Memory B cell (primary cell): ENCODE measurements at places on chromosomes 3 and 15.

- no peak for DNase-seq
These were observed 67.0 kb downstream of the NOX5 start for GRCh38 chr15:69081310-69082004.

GRCh38 chr3:99638167-99638948 lies at the start of gene COL8A1:
COL8A1 (plus strand) TSS chr3:99638594; CDS start chr3:99790683, 152,089 bp downstream.
- DNase-seq: no peak

DNA sequence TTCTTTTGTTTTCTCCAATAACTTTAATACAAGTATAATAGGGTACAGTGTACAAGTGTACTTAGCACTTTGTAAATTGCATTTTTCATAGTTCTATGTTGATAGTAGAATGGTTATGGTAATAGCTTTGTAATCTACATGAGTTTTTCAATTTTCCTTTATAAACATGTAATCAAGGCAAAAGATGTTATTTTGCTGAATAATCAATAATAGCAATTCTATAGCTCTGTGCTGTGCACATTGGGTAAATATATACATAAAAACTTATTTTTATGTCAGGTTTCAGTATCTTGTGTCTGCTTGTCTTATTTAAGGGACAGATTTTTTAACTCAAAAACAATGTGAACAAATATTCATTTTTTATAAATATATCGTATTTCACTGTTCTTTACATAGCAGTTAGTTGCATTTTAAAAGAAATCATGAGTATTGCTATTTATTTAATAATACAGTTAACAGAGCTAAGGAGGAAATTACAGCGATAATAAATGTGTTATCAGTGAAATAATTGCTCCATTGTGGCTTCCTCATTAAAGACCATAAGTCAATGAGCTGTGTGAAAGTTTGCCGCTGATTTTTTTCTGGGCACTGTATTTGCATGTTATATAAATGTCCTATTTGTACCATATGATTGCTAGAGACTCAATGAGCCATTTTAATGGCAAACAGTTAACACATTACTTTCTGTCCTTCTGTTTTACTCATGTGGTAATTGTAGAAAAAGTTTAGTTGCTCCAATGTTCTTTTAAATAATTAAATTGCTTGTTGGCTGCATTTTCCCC lies 214.6 kb upstream of the STAC start:
- DNase-seq: no peak

DNA sequence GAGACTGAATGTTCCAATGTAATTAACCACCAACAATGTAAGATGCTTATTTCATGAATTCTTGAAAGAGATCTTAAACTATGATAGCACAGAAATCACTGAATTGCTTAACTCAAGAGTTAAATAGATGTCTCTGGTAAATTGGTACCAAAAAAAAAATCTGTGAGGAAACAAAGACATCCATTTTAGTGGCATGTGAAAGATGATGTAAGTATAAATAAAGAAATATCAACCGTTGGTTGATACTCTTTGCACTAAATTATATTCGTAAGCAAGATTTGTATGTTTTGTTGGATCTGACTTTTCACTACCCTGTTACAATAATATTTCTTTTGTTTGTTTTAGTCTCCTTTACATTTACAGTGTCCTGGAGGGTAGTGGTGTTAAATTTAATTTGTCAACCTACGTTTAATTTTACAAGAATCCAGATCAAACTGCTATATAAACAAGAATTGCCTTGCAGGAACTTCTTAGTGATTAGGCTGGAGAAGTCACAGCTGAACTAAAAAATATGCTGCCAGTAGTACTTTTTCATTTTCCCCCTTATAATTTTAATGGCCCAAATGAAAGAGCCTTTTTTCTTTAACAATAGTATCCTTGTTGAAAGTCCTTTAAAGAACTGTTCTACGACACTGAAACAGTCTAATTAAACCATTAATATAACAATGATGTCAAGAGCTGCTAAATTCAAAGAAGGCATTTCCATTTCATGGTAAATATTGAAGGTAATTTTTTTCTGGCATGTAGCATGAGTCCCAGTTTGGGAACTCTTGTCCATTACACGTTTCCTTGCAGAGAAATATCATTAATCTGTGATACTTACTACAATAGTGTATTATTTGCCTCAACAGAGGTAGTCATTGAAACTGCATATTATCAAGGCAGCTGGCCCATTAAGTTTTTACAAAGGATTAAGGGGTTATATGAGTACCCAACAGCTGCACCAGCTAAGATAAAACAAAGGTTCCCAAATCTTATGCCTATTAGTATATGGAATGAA lies 109.6 kb upstream of the PHLDB2 start:
- no peak for DNase-seq

DNA sequence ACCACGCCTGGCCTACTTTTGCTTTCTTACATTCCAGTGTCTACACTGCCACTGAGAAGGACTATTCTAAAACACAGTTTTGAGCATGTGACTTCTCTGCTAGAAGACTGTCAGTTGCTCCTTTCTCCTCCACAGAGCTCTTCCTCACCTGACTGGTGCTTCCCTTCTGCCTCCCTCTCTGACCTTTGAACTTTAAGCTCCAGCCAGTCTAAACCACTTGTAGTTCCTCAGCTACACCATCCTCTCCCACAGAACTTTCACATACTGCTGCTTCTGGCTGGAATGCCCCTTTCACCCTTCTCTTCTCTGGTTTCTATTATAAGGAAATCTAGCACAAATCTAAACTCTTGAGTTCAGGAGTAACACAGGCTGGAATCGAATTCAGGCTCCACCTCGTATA lies 9.1 kb downstream of the NCEH1 start:
- no peak for DNase-seq

DNA sequence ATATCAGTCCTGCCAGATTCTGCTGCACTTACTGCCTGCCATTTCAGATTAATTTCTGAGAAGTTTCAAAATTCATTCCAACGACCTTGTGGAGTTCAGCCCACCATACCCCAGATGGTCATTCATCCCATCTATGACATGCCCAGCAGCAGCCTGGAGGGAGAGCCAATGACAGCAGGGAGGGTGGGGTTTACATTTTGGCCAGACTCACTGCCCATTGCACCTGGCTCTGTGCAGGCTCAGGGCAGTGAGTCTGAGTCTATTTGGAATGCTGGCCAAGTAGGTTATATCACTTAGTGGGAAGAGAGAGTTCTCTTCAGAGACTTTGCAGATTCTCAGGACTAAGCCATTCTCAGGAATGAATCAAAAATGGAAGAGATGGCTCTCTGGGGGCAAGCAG lies 21.5 kb downstream of the SRPRB start:
- DNase-seq: no peak

DNA sequence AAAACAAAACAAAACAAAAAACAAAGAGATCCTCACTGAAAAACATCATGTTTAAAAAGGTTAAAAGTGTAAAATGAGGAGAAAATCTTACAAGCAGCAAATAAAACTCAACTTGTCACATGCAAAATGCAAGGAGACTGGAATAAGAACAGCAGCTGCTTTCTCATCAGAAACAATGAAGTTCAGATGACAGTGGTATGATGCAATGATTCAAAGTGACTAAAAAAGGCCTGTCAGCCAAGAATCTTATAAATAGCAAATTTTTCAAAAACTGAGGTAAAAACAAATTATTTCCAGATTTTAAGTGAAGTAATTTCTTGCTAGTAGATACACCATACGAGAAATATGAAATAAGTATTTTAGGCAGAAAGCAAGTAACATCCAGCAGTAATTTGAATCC lies 68.6 kb upstream of the EPHA3 start:
- no peak for DNase-seq

- DNase-seq: no peak
These were observed 15.0 kb downstream of the GTF2A2 start for GRCh38 chr15:59642351-59642750.

DNA sequence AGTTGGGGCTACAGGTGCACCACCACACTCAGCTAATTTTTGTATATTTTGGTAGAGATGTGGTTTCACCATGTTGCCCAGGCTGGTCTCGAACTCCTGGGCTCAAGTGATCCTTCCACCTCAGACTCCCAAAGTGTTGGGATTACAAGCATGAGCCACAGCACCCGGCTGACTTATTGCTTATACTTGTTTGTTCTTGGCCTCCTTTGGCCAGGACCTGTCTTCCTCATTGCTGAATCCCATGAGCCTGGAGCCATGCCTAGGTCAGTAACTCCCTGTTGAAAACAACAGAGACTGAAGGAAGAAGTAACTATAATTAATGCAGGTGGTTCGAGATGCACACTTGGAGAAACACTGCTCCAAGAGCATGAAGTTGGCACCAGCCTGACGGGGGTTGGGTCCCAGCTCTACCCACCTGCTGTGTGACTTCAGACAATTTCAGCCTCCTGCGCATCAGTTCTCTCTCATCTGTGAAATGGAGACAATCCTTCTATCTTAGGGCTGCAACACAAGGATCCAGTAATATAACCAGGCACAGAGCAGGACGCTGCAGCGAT lies 38.9 kb downstream of the CPN2 start:
- no peak for DNase-seq

DNA sequence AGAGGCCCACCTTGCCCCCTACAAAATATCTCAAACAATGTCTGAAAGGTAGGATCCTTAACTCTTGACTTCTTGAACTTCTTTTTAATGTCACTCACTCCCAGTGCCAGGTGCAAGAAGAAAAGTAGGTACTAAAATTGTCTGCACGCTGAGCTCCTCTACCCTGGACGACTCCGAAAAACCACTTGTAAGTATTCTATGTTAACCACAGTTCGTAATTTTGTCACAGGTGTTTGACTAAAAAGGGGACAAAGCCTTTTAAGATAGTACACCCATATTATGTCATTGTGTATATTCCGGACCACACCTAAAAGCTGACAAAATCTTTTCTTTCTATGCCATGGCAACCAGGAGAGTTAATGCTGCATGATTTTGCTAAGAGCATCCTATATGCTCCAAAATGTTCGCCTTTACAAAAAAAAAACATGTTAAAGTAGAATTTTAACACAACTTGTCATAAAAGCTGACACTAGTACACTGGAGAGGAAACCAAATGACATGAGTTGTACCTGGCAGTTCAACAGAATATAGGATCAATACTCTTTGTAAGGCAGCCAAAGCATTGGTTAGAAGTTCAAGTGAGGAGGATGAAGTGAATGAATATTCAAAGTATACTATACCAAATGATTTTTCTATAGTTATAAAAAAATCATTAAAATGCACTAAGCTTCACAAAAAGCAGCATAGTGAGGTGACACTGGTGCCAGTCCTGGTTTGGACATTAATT lies 210.5 kb downstream of the FOXP1 start:
- no peak for DNase-seq
